ENCODE measurements at places on chromosomes 7 and 10.

DNA sequence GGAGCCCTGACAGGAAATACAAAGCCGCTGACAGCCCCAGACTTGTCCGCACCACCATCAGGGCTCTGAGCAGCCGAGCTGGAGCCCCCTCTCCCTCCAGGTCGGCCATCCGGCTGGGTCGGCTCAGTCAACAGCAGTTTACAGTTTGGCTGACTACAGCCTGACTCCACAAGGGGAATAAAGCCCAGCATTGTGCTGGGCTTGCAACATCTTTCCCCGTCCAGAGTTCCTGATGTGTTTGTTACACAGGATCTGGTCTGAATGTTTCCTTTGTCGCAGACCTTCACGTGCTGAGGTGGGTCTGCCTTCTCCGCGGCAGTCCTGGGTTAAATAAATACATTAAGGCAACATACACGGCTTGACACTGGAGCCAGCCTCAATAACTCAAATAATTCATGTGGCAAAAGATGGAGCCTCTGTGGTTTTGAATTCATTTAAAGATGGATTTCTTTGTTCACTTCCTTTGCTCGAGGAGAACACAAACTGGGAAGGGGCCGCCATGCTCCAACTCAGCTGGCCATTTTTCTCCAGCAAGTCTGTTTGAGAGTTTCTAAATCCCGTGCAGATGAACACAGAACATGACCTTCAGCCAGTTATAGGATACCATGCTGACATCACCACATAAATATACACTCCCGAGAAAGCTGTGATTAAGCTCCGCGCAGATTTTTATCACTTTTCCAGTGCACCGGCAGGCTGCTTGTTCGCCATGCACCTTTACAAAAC lies 192.1 kb downstream of the WDR11 start:
- DNase-seq: no peak

DNA sequence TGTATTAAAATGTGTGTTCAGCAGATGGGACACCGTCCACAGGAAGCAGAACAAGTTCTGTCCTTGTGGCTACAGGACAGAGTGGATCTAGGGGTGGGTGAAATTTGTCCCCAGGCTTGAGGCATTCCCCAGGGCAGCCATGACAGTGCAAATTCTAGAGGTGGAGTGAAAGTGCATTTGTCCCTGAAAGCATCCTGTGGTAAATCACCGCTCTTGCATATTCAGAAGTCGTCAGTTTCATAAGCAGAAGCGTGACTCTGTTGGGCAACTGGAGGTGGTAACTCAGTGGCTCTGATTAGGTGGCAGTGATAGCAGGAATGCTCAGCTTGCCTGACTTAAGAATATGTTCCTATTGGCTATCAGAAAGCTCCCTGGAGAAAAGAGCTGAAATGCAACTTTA lies 96.6 kb downstream of the SNX10 start:
- DNase-seq: no peak

DNA sequence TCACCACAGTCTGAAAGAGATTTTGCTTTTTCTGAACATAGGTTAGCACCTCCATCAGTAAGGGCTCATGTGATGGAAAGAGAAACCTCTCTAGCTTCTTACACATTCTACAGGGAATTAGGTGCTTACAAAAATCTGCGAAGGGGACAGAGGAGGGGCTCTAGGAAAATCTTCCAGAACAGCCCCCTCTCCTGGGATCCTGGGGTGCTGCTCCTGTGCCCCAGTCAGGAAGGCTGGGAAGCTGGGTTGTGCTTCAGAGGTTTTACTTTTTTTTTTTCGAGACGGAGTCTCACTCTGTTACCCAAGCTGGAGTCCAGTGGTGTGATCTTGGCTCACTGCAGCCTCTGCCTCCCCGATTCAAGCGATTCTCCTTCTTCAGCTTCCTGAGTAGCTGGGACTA lies 7.5 kb upstream of the FAM171A1 start:
- DNase-seq: no peak

GRCh38 chr7:139034336-139034735 lies 1.5 kb downstream of the ZC3HAV1L start:
- no peak for DNase-seq
